ENCODE measurements at places on chromosomes 7 and 10.

DNA sequence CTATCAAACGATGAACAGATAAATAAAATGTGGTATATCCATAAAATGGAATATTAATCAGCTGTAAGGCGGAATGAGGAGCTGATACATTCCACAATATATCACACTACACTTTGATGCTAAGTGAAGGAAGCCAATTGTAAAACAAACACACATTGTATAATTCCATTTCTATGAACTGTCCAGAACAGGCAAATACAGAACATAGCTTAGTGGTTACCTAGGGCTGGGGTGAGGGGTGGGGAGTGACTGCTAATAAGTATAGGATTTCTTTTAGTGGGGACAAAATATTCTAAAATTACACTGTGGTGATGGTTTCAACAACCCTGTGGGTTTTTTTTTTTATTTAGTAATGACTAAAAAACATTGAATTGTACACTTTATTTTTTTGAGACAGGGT lies 82.1 kb upstream of the SLC26A5 start:
- H3K36me3 ChIP-seq: no peaks in the 10 kb centered on the region
- H3K27me3 ChIP-seq: peaks cover 15% of the 10 kb centered on the region
- no peaks in the 10 kb centered on the region for H3K4me1 ChIP-seq
- no peak for DNase-seq
- no peak overlapping the region for H3K4me3 ChIP-seq

- peaks cover 10% of the 10 kb centered on the region for H3K27me3 ChIP-seq
- no peak overlapping the region for H3K4me3 ChIP-seq
- DNase-seq: no peak
- peaks cover 23% of the 10 kb centered on the region for H3K4me1 ChIP-seq
These were observed 30.0 kb downstream of the DUSP5 start for GRCh38 chr10:110527731-110528171.

DNA sequence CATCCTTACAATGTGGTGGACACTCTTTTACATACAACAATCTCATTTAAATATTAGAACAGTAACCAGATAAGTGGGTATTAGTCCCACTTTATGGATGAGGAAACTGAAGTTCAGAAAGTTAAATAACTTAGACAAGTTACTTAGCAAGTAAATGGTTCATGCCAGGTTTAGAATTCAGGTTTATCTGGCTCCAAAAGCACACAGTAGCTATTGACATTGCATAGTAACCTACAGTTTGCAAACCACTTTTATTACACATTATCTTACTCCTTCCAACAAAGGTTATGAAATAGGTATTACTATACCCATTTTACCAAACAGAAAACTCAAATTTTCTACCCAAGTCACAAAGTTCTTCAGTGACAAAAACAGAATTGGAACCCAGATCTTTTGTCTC lies 19.7 kb upstream of the NKX2-3 start:
- DNase-seq: no peak
- no peak overlapping the region for H3K4me3 ChIP-seq
- no peak overlapping the region for H3K27ac ChIP-seq
- H3K27me3 ChIP-seq: peaks cover 51% of the 10 kb centered on the region
- no peaks in the 10 kb centered on the region for H3K4me1 ChIP-seq
- H3K36me3 ChIP-seq: no peaks in the 10 kb centered on the region

DNA sequence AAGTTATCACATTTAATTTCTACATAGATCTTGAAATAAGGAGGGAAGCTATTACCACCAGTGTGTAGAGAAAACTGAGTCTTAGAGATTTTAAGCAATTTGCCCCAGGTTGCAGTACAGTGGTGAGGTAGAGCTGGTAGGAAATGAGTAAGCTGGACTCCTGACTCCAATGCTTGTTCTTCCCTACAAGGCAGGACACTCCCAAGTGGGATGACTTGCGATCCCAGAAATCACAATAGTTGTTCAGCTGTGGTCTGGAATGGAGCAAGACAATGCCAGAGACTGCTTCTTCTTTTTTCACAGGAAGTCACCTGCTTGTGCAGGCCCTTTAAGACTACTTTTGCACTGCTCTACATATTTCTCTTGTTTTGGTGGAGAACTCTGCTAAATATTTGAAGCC lies 327.2 kb upstream of the BMPER start:
- H3K4me3 ChIP-seq: no peak overlapping the region
- no peaks in the 10 kb centered on the region for H3K4me1 ChIP-seq
- no peak overlapping the region for H3K27ac ChIP-seq
- no peak for DNase-seq

DNA sequence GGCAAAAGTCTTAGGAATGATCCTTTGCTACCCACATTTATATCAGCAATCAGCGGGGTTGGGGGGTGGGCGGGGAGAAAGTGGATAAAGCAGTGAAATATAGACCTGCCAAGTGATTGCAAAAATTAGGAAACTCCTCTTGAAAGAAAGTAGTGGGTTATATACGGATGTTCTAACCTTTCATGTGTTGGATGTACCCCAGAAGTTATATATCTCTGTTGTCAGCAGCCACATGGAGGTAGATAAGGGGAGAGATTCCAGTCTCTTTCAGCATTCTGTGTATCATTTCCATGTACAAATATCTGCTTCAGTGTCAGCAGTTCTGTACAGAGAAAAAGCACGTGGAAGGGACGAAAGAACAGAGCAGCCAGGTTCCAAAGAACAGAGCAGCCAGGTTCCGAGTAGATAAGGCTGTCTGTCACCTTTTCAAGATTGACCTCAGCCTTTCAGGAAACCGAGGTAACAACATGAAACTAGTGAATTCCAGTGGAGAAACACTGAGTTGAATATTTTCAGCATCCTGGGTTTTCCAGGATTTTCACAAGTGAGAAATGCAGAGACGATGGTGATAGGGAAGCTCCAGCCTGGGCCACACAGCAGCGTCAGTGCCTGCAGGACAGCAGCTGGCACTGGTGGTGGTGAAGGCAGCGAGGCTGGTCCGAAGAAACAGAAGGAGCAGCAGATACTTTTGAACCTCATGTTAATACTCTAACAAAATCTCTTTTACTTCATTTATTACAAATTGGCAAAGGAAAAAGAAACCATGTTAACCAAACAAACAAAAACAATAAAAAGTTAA lies 212.3 kb downstream of the C7orf25 start:
- no peaks in the 10 kb centered on the region for H3K27me3 ChIP-seq
- no peaks in the 10 kb centered on the region for H3K36me3 ChIP-seq
- no peak overlapping the region for H3K27ac ChIP-seq
- no peaks in the 10 kb centered on the region for H3K4me1 ChIP-seq
- H3K4me3 ChIP-seq: no peak overlapping the region

- no peak overlapping the region for H3K4me3 ChIP-seq
- no peak for DNase-seq
- peaks cover 10% of the 10 kb centered on the region for H3K4me1 ChIP-seq
These were observed 71.2 kb downstream of the SVIL start for GRCh38 chr10:29563420-29564035.

GRCh38 chr7:129401967-129402860 lies 32.0 kb upstream of the STRIP2 start:
- DNase-seq: no peak
- no peaks in the 10 kb centered on the region for H3K4me1 ChIP-seq
- H3K36me3 ChIP-seq: peaks cover 26% of the 10 kb centered on the region
- no peak overlapping the region for H3K4me3 ChIP-seq
- no peak overlapping the region for H3K27ac ChIP-seq
- no peaks in the 10 kb centered on the region for H3K27me3 ChIP-seq

DNA sequence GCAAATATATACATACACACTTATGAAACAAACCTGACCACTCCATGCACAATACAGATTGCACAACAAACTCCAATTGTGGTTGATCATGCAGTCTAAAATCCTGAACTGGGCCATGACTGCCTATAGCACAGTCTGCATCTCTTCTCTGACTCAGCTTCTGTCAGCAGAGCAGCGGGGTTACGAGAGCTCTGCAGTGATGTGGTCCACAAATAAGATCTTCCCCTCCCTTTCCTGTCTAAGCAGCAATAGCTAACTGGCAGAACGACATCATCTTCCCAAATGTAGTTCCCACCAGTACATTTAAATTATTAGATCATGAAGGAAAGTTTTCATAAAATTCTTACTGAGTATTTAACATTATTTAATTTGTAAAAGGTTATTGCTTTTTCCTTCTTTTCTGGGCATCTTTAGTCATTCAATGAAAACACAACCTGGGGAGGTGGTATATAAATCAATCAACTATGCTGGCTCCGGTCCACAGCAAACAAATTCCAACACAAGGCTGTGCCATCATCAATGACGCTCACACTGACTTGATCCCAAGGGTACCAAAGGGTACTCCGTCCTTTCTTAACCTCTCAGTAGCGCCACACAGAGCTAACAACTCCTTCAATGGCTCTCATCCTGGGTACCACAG lies 17.1 kb downstream of the ARHGAP21 start:
- H3K36me3 ChIP-seq: no peaks in the 10 kb centered on the region
- H3K4me1 ChIP-seq: peaks cover under 1% of the 10 kb centered on the region
- H3K27ac ChIP-seq: no peak overlapping the region

DNA sequence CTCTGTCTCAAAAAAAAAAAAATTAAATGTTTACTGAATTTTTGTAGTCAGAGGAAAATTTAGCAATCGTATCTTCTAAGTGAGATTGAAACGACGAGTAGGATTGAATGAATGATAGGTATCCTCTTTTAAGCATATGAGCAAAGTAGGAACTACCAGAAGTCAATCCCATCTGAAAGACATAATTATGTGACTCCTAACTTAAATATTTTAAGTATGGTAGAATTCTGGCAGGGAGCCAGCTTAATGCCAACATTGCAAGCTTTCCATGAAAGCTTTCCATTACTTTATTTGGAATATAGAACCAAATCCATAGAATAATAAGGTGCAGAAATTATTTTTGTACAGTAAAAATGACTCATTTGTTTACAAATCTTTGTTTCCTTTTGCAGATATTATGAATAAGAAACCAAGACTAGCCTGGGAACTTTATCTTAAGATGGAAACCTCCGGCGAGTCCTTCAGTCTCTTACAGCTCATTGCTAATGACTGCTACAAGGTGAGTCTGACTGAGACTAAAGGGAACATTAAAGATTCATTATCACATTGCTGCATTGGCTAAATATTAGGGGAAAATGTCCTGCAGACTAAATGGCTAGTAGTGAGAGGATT lies 50.2 kb upstream of the UBN2 start:
- H3K27me3 ChIP-seq: no peaks in the 10 kb centered on the region
- H3K27ac ChIP-seq: no peak overlapping the region
- H3K4me1 ChIP-seq: no peaks in the 10 kb centered on the region
- H3K36me3 ChIP-seq: peaks cover 23% of the 10 kb centered on the region
- no peak for DNase-seq
- no peak overlapping the region for H3K4me3 ChIP-seq

DNA sequence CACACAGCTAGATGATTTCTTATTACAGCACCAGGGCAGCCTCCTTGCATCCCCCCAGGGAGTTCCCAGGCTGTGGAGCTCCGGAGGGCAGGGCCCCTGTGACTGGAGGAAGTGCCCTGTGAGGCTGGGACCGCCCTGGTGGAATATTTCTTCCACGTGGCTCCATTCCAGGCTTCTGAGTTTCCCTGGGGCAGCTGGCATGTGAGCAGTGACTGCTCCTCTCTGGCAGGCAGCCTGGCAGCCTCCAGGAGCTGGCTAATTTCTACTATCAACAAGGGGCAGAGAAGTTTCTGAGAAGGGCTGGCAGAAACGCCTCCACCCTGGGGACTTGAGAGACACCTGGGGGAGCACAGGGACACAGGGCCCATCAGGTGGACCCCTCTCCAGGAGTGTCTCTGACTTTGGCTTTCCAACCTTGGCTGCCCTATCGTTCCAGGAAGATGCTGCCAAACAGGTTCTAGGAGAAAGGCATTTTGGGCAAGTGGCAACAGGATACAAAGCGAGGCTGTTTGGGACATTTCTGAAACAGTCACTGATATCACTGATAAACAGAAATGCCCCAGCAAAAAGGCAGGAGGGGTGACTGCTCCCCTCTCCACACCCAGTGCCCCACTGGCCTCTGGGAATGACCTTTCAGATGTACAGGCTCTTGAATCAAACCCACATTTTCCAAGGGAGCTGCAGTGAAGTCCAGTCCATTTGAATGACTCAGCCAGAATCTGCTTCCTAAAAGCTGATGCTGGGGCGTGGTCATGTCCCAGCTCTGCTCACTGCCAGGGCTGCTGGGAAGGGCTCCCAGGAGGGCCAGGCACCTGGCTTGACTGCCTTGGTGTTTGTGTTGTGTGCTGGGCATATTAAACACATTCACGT lies 16.1 kb downstream of the MYOF start:
- peaks cover 18% of the 10 kb centered on the region for H3K4me1 ChIP-seq
- no peaks in the 10 kb centered on the region for H3K27me3 ChIP-seq
- no peak overlapping the region for H3K4me3 ChIP-seq
- H3K36me3 ChIP-seq: no peaks in the 10 kb centered on the region
- no peak overlapping the region for H3K27ac ChIP-seq
- no peak for DNase-seq

GRCh38 chr10:102001435-102002068 lies 54.4 kb downstream of the ARMH3 start:
- no peaks in the 10 kb centered on the region for H3K27me3 ChIP-seq
- peak overlapping the region; percentile 73 for H3K4me3 ChIP-seq
- peaks cover 40% of the 10 kb centered on the region for H3K36me3 ChIP-seq
- H3K27ac ChIP-seq: peak overlapping the region; percentile 93
- DNase-seq: no peak

DNA sequence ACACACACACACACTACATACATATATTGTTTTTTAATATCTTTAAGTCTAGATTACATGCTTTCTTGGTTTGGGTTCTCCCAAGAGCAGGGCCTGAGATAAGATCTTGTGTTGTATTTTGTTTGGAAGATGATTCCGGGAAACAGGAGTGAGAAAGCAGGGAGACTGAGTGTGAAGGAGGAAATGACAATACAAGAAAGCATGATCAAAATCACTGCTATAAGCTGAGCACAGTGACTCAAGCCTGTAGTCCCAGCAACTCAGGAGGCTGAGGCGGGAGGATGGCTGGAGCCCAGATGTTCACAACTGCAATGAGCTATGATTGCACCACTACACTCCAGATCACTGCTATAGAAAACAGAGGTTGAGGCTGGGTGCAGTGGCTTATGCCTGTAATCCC lies 267.6 kb downstream of the SKIDA1 start:
- no peaks in the 10 kb centered on the region for H3K4me1 ChIP-seq
- H3K4me3 ChIP-seq: no peak overlapping the region

DNA sequence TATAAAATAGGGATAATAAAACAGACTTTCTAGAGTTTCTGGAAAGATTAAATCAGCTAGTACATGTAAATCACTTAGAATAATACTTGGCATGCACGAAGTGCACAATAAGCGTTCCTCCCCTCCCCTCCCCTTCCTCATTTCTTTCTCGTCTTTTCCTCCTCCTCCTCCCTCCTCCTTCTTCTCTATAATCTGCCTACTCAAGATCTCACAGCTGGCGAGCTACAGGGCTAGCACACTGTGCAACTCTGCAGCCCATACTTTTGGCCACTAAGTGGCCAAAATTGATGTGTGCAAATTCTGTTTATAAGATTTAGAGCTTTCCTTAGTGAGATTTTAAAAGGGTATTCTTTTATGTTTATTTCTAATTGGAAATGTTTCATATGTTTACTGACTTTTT lies 565.3 kb downstream of the PHTF2 start:
- H3K36me3 ChIP-seq: no peaks in the 10 kb centered on the region
- DNase-seq: no peak
- no peak overlapping the region for H3K4me3 ChIP-seq
- H3K27ac ChIP-seq: no peak overlapping the region
- no peaks in the 10 kb centered on the region for H3K4me1 ChIP-seq
- H3K27me3 ChIP-seq: no peaks in the 10 kb centered on the region
